Occipital lobe (tissue), 3 donors: ENCODE measurements at places on chromosomes 7 and 10. TPM values are rescaled to one million over a fixed set of nuclear protein-coding genes. Genes with fewer than 3 reads are reported as not detected.

- no peak for DNase-seq
Measured at GRCh38 chr10:4191354-4191753, 406.3 kb upstream of the KLF6 start.

CTNNA3 gene
- total RNA-seq: 1.7 TPM

GRCh38 chr7:47149971-47150370 is 431.9 kb downstream of the TNS3 start:
- DNase-seq: no peak

ANKRD7 gene
- 5.9 TPM for total RNA-seq

- DNase-seq: no peak
Measured at GRCh38 chr7:128982105-128982504, 44.4 kb downstream of the IRF5 start.

- DNase-seq: no peak
Measured at GRCh38 chr7:129308047-129308446, 83.2 kb downstream of the AHCYL2 start.

HABP2 gene
- total RNA-seq: 0.31 TPM

DNA sequence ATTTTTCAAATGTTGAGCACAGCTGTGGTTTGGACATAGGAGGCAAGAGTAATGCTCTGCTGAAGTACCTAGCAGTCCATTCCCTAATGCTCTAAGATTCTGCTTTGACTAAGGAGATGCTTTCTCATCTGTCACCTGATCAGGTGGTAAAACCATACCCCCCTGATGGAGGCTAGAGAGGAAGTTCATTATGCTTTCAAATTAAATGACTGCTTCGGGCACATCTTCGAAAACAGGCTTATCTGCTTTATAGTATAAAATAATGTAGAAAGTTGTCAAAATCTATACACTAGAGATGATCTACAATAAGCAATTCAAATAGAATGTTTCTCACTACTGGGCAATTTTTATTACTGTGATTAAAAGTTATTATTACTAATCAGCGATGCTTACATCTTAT is at the start of gene GNAT3:
TSS of gene GNAT3 (minus strand) at position 101 of the 400 bp plus-strand sequence. CDS start 138 bp downstream, outside the sequence.
- DNase-seq: no peak

GRCh38 chr7:101960985-101961708 is 143.7 kb downstream of the CUX1 start:
- DNase-seq: no peak

DNA sequence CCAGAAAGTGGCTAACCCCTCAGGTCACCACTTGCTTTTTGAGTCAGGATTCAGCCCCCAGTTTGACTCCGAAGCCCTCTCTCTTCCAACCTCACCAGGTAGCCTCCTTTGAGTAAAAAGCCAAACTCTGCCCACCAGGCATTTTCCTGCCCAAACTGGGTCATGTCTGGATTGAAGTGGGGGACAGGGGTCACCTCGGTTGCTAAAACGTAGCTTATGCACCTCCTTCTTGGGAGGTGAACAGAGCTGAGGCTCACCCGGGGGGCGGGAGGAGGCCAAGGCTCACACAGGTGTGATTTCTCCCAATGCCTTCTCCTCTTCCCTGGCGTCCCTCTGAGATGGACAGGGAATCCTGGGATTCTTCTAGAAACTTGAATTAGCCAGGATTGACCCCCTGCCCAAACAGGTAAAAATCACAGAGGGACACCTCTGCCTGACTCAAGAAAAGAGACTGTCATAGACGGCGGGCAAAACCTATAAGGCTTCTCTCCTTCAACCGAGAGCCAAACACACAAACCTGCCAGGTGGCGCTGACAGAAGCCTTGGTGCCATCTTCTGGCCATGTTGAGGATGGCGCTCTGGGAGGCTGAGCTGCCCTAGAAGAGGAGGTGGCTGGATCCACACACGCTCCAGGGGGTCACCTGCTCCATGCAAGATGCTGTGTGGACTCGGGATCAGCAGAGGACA is 51.6 kb downstream of the PRLHR start:
- DNase-seq: no peak
